ENCODE measurements at places on chromosomes 6 and 20.

- DNase-seq: no peak
Observed at GRCh38 chr6:13439644-13440043, 47.8 kb downstream of the GFOD1 start.

DNA sequence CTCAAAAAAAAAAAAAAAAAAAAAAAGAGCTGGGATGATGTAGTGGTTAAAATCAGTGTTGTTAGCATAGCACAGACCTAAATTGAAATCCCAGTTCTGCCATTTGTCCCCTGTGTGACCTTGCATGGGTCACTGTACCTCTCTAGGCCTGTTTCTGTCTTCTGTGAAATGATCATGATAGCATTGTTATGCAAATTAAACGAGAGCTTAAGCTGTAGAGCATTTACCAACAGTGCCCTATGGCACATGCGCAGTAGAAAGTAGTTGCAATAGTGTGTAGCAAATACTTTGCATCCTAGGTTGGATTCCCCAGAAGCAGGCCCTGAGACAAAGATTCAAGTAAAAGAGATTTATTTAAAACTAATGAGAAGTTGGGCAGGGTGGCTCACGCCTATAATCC, 7.3 kb downstream of the PSORS1C2 start:
- peak; percentile 94 for DNase-seq

DNA sequence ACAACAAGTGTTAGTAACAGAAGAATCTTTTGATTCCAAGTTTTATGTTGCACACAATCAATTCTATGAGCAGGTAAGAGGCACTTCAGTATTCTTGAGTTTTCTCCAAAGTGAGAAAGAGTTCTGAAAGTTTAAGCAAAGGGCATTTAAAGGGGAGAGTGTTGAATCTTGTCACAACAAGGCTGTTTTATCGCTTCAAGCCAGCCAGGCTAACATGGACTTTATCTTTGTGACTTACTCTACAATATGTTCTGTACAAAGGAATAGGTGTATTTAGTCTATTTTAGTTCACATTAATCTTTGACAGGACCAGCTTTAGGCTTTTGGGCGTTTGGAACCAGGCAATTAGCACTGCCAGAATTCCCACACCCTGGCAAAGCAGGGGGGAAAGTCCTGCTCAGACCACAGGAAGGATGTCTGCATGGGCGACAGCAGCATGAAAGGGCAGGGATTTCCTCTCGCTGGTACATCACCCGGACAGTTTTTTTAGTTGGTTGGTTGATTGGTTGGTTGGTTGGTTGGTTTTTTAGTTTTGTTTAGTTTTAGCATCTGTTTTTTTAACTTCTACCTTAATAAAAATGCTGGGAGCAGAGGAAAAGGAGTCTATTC, 395.4 kb upstream of the SOX4 start:
- DNase-seq: no peak

GRCh38 chr6:38480036-38480435, 159.7 kb downstream of the BTBD9 start:
- DNase-seq: no peak

DNA sequence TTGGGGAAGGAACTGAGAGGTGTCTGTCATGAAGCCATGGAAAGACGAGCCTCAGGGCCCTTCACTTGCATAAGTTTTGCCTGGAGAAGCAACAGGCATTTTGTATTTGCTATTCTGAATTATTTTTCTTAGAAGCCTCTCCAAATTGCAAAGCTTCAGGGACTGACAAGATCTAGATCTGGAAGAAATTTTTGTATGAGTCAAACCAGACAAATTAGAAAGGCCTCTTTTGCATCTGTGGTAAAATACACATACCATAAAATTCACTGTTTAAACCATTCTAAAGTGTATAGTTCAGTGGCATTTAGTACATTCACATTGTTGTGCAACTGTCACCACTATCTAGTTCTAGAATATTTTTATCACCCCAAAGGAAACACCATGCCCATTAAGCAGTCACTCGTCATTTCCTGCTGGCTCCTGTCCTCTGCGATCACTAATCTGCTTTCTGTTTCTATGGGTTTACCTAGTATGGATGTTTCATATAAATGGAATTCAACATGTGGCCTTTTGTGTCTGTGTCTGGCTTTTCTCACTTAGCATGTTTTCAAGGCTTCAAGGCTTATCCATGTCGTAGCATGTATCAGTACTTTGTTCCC, 269.1 kb downstream of the PHF3 start:
- DNase-seq: no peak

- no peak for DNase-seq
Observed at GRCh38 chr6:163643866-163644265, 229.3 kb downstream of the QKI start.

- peak; percentile 85 for DNase-seq
Observed at GRCh38 chr20:13355941-13356486, 134.9 kb downstream of the ISM1 start.

DNA sequence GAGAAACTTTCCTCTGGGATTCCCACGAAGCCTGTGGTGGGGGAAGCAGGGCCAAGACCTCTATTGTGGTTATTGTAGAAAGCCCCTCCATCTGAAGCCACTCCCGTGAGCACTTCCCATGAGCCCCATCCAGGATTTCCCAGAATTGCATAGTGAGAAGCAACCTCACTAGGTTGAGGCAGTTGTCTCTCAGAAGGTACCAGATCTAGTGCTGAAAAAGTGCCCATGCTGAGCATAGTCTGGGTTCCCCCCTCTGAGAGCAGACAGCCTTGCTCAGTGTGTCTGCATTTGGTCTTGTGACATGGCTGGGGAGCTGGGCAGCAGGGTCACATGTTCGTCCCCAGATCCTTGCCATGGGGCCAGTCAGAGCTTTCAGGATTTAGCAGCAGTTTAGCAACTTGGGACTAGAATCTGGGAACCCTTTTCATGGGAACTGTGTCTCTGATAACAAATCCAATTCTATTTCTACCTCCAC, 38.6 kb downstream of the SLC9A8 start:
- DNase-seq: no peak
